ENCODE measurements at places on chromosomes 3 and 15.

GRCh38 chr3:141707741-141708203 is 30.3 kb upstream of the RNF7 start:
- peak; percentile 25 for DNase-seq

GRCh38 chr3:45688194-45688881 is 858 bp upstream of the SACM1L start:
- DNase-seq, result peak; percentile 36

GRCh38 chr15:93182703-93183205 is 93.7 kb upstream of the RGMA start:
- DNase-seq, result no peak

- DNase-seq, result no peak
Observed at GRCh38 chr3:71237672-71238071, 345.9 kb downstream of the FOXP1 start.

- no peak for DNase-seq
Observed at GRCh38 chr3:149881879-149882278, 68.9 kb downstream of the RNF13 start.

Data from myocyte (in vitro differentiated cells).